WTC11 (cell line): ENCODE measurements at places on chromosomes 1 and 21.

DNA sequence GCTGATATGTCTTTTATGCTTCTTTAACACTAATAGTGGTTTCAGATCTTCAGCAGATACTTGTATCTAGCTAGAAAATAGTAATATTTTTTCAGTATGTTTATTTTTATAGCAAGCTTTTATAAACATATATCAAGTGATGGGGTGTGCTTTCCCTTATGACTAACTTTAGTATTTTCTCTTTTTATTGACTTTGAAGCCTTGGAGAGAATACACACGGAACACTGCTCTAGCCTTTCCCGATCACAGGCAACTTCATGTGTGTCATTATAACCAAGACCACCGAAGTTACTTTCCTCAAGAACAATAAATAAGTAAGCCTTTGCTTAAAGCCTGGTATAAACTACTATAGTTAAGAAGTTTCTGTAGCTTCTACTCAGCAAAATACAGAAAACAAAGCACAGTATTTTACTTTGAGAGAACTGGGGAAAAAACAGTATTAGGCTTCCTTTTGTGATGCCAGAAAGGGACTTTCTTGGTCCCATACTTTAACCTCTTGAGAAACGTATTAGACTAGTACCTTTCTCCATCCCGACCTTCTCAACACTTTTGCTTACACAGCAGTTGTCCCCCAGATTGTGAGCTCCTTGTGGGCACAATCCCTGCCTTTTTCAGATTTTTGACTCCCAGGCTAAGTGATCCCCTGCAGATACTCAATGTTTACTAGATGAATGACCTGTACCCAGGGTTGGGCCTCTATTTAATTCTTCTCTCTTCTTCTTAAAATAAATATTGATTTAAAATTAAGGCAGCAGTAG, 3.3 kb downstream of the ADSS2 start:
- no peak for DNase-seq

DNA sequence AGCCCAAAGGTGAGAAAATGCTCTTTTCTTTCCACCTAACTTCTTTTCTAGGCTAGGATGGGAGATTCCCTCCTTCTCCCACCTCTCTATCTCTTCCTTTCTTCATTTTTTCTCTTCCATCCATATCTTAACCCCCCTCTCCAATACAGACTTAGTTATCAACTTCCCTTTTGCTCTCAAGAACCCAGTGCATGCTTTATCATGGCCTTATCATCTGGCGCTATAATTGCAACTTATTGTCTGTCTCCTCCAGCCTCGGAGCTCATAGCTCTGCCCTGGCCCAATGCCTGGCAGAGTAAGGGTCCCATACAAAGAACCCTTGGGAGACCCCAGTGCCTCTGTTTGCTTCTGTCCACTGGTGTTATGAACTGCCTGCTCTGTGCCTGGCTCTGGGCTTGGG, 71.0 kb upstream of the NFASC start:
- DNase-seq: no peak

GRCh38 chr1:180131510-180131909, 23.2 kb upstream of the QSOX1 start:
- no peak for DNase-seq

GRCh38 chr1:44903011-44903680, 60.1 kb upstream of the PTCH2 start:
- no peak for DNase-seq

DNA sequence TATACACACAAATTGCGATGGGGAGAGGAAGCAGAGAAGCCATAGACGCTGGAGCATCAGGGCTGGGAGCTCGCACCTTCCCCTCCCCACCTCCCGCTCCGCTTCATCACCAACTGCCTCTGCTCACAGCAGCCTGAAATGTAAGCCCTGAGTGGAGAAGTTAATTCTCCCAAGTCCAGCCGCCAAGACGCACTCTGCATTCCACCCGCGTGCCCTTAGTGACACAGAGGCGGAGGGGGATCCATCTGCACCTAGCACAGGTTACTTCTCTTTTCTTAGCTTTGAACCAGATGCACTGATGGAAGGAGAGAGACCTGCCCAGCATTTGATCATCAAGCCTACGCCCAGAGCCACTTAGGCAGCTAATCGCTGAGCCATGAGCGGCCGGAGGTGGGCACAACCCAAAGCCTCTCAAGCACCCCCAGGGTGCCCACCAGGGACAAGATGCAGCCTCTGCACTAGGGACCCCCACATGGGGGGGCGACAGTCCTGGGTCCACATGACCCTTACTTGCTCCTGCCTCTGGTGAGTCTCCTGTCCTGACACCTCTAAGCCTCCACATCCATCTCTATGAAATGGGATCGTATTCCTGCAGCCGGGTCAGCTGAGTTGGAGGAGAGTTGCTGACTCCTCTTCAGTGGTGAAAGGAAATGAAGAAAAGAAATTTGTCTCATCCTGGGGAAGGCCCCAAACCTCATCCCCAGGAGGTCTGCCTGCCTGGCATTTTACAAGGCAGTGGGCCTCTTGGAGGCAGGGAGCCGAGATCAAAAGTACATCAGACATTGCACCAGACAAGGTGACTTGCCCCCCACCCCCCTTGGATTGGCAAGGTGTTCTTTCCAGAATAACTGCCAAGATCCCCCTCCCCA, 316.2 kb downstream of the MATN1 start:
- DNase-seq: no peak
